ENCODE measurements at places on chromosomes 1 and 21.
A peak's percentile ranks its signal among the peaks of the same experiment; 100 is the strongest.

GRCh38 chr1:87226341-87226760 is 102.3 kb upstream of the LMO4 start:
- no peak for DNase-seq

DNA sequence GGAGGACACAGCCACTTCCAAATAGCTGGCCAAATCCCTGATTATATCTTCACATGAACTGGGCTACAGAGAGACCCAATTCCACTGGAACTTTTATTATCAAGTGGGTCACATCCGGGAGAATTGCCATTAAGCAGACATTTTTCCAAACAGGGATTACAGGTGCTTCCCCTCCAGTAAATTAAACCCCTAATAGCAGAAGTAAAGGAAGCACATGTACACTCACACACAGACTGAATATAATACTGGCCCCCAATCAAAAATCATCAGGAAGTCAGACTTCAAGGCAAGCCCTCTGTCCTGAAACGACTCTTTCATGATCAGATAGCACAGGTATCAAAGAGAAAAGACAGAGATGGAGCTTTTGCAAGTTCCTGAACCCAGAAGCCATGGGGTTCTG is 118.6 kb upstream of the PPP2R5A start:
- DNase-seq = no peak

- DNase-seq = no peak
These were observed 690 bp downstream of the EPS8L3 start for GRCh38 chr1:109762821-109763645.

DNA sequence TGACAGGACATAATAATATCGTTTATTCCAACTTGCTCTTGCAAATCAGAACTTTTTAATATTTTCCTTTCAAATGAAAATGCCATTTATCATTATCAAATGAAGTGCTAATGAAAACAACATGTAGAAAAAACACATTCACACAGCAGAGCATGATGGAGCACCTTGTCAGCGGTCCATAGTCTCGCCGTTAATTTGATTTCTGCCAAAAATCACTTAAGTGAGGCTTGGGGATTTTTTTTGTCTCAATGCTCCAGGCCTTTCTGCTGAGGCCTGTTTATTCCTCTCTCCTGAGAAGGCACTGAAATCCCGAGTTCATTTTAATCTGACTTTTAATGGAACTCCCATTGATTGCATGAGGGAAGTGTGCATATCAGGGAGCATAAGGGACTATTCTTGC is 122.5 kb downstream of the ELAVL4 start:
- no peak for DNase-seq

- DNase-seq = no peak
These were observed 220.7 kb upstream of the POU3F1 start for GRCh38 chr1:38267037-38268036.

- no peak for DNase-seq
These were observed 3.1 kb downstream of the CD52 start for GRCh38 chr1:26320896-26321295.

DNA sequence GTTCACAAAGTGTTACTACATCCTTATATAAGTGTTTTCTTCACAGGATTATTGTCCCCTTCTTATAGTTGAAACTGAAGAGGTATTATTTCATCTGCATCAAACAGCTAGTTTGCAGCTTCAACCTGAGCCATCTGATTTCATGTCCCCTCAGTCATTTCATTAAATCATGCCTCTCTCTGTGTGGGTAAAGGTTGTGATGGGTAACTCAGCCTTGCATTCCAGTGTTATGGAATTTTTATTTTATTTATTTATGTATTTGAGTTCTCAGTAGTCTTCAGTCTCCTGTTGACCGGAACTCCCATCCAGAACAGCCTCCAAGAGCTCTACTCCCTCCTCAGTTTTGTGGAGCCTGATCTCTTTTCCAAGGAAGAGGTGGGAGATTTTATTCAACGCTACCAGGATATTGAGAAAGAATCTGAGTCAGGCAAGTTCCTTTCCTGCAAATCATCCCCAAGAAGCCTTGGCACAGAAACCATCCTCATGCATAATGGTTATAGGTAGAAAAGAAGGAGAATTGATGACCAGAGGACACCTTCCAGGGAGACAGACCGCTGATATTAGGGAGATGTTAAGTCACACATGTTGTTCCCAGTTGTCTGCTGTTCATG is 21.8 kb downstream of the CHD1L start:
- DNase-seq = no peak

DNA sequence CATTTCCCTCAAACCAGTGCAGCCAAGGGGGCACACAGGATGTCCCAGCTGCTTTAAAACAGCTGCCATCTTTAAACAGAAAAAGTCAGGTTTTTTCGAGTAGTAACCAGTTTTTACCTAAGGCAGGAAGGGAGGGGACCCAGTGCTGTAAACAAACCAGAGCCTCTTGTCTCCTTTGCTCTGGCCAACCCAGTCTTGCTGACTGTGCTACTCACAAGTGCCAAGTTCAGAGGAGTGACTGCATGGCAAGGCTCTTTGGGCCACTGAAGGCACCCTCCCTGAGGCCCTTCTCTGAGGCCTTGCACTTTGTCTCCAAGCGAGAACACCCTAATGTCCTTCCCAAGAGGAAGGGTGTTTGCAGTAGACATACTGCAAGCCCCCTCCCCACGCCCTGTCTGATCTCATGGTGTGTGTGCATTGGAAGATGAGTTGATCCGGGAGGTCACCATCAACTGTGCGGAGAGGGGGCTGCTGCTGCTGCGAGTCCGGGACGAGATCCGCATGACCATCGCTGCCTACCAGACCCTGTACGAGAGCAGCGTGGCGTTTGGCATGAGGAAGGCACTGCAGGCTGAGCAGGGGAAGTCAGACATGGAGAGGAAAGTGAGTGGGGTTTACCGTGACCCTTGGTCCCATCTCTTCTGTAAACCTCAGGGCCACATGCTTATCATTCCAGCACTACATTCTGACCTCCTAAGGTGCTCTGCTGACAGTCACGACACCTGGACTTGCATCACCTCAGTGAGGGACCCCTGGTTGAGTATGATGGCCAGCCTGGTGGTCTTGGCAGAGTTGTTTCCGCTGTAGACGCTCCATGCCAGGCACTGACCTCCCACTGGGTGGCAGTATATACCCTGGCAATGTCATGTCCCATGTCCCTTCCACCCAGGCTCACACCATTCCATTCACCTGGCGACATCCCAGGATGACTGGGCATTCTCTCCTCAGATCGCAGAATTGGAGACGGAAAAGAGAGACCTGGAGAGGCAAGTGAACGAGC is 4.7 kb downstream of the DNALI1 start:
- peak; percentile 23 for DNase-seq

GRCh38 chr1:56849750-56850149 is 4.8 kb upstream of the C8A start:
- DNase-seq = no peak

- DNase-seq = no peak
These were observed 9.7 kb upstream of the FRRS1 start for GRCh38 chr1:99776120-99776519.

GRCh38 chr1:226063977-226064815 is 1.7 kb downstream of the H3-3A start:
- DNase-seq = no peak

DNA sequence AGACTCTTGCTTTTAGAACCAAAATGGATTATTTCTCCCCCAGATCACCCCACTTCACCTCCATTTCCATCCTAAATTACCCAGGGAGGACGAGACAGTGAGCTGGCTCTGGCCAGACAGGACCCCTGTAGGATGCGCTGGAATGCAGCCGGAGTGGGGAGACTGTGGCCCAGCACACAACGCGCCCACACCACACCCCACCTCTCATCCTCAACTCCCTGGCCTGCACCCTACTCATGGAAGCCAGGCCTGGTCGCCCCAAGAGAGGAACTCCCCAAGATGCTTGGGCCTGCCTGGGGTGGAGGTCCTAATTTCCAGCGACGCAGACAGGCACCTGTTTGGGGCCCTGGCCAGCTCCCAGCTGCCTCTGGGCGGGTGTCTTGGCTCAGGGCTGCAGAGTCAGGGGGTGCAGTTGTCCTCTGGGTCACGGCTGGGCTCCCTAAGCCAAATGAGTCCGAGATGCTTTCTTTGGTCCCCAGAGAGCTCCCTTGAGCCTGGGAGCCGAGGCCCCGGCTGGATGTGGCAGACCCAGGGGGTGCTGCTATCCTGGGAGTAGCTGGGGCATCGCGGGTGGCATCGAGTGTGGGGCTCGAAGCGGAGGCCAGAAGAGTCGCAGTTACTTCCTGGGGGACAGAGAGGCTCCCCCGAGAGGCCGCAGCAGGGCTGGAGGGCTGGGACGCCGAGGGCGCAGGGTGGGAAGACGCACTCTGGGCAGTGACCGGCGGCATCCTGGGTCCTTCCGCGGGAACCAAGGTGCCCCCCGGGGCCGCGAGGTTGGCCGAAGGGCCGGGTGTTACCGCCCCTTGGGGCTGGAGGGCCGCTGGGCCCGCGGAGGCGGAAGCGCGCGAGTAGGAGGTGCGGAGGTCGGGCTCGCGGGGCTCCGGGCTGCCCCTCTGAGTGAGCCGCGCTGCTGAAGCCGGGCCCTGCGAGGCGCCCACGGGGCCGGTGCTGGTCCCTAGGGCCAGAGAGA is 10.4 kb downstream of the CLEC20A start:
- DNase-seq = no peak

- no peak for DNase-seq
These were observed 21.2 kb upstream of the BCAR3 start for GRCh38 chr1:93702828-93703183.

GRCh38 chr1:7975212-7975865 is 13.8 kb downstream of the PARK7 start:
- DNase-seq = peak; percentile 39

DNA sequence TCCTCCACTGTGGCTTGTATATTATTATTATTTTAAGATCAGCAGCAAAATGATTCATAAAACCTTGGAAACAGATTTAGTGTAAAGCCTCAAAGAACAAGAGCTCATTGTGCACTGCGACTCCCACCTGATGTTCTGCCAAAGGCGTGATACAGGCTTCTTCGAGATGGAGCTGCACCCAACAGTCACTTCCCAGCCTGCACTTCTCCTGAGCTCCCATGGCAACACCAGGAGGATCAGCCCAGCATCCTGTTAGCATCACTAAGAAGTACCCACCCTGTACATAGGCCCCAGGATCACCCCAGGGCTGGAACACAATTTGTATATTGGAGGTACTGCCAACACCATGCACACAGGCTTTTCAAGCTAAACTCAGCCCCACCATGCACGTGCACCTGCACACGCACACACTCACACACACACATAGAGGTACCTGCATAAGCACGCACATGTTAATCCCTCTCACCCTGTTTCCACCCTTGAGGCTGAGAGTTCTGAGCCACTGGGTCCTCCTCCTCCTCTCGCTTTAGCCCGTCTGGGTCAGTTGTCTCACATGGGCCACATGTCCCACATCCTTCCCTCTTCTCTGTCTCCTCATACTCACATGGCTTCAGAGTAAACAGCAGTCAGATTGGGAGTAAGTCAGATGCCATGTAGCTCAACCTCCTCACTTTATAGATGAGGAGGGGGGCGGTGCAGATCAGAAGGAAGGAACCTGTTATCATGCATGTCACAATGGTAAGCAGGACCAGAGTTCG is 281.9 kb upstream of the POU3F1 start:
- DNase-seq = no peak

- no peak for DNase-seq
These were observed 106.4 kb downstream of the KAZN start for GRCh38 chr1:14704846-14705245.

- no peak for DNase-seq
These were observed 3.5 kb upstream of the TRIT1 start for GRCh38 chr1:39886757-39887231.

- no peak for DNase-seq
These were observed 54.1 kb upstream of the F3 start for GRCh38 chr1:94595658-94596057.

DNA sequence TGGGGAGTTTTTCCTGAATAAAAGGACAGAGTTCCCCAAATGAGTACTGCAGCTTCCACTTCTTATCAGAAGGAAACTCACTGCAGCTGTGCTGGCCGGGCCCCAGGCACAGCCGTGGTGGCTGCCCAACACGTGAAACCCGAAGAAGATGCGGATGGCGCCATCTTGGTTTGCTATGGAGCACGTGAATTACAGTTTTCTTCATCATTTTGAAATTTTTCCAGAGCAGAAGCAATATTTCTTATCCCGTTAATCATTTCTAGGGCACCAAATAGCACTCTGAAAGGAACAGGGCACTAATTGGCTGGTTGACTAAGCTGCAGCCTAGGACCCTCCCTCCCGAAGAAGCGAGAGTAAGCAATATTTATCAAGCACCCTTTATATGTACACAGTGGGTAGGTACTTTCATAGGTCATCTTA is 63.2 kb upstream of the EPS8L3 start:
- DNase-seq = no peak

DNA sequence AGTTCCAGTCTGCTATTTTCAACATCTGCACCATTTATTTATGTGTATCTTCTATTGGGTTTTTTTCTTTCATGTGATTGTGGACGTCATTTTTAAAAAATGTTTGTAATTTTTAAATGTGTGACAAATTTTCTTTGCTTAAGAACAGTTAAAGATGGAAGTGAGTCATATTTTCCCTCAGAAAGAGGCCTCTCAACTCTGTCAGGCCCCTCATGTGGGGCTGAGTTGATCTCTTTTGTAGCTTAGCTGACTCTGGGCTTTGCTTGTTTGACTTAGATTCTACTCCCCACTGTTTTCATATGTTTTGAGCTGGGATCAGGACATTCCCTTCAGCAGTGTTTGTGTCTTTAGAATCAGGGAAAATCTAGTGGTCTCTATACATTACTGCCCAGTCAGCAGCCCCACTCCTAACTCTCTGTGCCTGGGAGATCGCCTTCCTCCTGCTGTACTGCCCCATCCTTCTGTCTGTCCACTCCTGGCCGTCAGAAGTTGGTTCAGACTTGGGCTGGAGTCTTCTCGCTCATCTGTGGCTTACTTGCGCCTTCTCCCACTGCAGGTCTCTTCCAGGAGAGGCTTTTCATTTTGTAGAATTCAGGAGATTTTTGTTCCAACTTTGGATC is 137.4 kb downstream of the DYRK1A start:
- DNase-seq = no peak

- DNase-seq = no peak
These were observed 13.7 kb downstream of the NMNAT2 start for GRCh38 chr1:183404476-183404875.

GRCh38 chr1:208241512-208241911 is 2.7 kb downstream of the PLXNA2 start:
- DNase-seq = no peak
